ENCODE measurements at places on chromosomes 16 and 17. TPM values are rescaled to one million over a fixed set of nuclear protein-coding genes. Genes with fewer than 3 reads are reported as not detected.

CDH11 gene
- 290 TPM for polyA plus RNA-seq

ATAD5 gene
- polyA plus RNA-seq: 1.6 TPM

GRCh38 chr17:58368860-58369213 lies 16.8 kb upstream of the SUPT4H1 start:
- DNase-seq: no peak

DNA sequence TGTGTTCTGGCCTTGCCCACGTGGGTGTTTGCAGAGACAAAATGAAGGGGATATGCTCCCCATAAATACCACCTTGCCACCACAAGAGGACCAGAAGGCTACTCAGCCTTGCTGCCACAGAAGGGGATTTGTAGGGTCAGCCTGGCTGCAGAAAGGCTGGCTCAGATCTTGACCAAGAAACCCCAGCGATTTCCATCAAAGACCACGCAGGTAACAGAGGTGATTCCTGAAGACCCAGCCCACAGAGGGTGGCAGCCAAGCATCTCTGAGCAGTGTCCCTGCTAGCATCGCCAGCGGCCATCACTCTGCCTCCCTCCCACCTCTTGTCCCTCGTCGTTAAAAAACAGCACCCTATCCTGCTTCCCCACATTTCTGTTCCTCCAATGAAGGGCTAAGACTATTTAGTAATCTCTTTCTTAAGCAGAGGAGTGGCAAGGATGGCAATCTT lies 54.9 kb downstream of the BEAN1 start:
- DNase-seq: no peak

DNA sequence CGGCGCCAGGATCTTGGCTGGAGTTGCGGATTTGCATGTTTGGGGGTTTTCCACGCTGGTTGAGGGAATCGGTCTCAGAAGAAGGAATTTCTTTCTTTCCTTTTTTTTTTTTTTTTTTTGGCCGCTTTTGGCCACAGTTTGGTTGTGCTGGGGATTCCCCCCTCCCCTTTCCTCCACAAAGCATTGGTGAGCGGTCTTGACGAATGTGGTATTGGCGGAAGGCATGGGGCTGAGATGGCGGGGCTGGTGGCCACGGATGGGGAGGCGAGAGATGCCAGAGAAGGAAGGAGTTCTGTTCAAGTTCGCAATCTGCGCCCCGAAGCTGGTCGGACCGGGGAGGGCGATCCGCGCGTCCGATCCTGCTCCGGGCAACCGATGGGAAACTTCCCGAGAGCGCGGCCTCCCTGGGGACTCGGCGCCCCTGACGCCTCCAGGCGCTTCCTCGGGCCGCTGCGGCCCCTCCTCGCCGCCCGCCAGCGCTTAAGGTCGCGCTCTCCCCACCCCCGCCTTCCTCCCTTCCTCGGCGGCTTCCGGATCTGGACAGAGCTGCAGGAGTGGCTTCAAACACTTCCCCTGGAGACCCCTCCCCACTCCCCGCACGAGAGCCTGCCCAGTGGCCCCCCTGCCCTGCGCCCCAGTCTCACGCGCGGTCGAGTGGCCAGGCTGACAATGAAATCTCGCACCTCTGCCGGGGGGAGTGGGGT lies 43.2 kb downstream of the RAI1 start:
- DNase-seq: peak; percentile 49

DNA sequence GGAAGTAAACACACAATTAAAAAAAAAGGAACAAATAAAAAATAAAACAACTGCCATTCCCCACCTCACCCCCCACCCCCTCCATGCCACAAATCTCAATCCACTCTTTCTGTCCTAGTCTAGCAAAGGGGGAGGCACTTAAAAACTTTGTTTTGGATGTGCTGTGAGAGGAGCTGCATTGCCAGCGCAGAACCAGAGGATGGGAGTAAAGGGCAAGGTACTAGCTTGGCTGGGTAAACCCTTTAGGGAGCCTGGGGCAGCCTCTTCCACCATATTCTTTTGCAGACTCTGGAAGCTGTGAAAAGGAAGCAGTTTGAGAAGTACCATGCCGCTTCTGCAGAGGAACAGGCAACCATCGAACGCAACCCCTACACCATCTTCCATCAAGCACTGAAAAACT lies 1.4 kb downstream of the MRPS7 start:
- no peak for DNase-seq

GAS2L2 gene
- not detected for polyA plus RNA-seq

CASKIN2 gene
- polyA plus RNA-seq: 3.4 TPM

- DNase-seq: no peak
Observed at GRCh38 chr17:66146394-66146793, 45.5 kb downstream of the CEP112 start.

Measured in fibroblast of lung (primary cell).